ENCODE measurements at places on chromosomes 16 and 17.

- DNase-seq = no peak
Measured at GRCh38 chr16:49439050-49439449, 65.4 kb downstream of the C16orf78 start.

GRCh38 chr17:914561-914960 is 65.0 kb downstream of the NXN start:
- no peak for DNase-seq

DNA sequence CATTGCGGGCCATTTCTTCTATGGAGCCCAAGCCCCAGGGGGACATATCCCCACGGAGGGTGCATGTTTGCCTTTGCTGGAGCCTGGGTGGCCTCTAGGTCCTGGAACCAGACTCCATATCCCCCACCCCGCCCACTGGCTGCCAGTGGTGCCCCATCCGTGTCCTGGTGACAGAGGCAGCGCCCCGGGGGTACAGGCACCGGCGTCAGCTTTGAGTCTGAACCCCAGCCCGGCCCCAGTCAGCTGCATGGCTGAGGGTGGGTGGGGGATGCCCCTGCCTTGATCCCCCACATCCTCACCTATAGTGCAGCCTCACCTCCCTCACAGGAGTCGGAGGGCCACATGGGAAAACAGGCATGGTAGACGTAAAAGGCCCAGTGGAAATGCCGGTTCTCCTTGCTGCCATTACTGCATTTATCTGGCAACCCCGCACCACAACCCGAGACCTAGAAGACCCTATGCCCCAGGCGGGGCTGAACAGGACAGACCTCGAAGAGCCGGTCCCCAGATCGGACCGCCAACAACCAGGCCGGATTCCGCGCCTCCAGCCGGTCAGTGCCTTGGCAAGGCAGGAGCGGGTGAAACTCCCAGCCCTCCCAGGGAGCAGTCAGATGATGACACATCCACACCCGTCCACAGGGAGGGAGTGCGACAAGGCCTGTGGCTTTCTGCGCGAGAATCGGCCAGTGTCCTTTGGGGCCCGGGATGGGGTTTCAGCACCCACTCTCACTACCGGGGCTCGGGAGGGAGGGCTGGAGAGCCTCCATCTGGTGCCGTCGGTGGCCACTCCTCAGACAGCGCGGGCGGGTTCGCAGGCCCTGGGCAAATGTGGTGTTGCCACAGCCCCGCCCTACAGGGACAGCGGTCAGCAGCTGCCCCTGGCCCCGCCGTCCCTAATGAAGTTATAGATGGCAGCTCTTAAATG is 11.9 kb upstream of the SSTR5 start:
- no peak for DNase-seq

DNA sequence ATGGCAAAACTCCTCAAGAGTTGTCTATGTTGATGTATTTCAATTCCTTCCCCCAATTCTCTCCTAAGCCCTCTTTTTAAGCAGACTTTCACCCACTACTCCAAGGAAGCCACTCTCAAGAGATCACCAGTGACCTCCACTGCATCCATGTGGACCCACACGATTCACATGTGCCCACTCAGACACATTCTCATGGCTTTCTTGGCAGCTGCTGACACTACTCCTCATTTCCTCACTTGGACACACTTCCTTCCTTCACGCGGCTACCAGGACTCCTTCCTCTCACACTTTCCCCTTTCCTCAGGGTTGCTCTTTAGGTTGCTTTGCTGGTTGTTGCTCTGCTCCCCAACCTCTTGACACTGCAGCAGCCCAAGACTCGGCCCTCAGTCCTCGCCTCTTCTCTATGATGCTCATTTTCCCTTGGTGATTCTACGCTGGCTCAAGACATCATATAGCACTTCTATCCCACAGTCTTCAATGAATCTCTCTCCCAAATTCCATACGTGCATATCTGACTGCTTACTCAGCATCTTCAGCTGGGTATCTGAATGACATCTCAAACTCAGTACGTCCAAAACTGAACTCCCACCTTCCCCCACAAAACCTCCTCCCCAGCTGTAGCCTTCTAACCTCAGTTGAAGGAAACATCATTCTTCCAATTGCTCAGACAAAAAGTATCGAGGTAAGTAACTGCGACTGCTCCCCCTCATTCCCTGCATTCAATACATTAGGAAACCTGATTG is 28.2 kb downstream of the HELZ start:
- DNase-seq = no peak

DNA sequence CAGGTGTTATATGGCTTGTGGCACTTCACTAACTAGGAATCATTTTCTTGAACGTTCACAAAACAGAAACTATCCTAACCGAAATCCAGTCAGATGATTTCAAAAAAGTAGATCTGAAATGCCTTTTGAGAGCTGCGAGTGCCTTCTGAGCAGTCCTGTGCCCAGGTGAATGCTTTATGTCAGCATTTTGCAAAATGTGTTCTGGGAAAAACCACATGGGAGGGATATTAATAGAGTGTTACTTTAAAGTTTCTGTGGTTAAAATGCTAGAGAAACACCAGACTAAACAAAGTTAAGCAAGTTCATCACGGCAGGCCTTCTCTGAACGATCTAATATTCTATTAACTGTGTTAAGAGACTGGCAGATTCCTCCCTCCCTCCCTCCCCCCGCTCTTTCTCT is 15.8 kb upstream of the RGS9 start:
- no peak for DNase-seq

GRCh38 chr16:71956486-71956885 is 43.7 kb downstream of the PKD1L3 start:
- DNase-seq = no peak

DNA sequence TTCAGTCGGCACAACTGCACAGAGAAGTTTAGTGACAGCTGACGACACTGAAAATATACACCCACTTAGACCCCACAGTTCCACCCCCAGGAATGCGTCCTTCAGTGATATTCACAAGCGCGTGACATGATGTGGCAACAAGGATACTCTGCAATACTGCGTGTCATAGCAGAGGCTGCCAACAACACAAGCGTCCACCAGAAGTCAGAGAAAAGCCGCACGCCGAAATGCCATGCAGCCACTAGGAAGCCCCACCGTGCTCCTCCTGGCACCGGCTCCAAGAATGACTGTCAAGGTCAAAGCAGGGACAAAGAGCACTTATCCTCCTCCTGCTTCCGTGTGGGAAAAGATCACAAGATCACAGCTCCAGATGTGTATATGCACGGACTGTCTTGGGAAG is 3.5 kb downstream of the ATP2A3 start:
- no peak for DNase-seq

DNA sequence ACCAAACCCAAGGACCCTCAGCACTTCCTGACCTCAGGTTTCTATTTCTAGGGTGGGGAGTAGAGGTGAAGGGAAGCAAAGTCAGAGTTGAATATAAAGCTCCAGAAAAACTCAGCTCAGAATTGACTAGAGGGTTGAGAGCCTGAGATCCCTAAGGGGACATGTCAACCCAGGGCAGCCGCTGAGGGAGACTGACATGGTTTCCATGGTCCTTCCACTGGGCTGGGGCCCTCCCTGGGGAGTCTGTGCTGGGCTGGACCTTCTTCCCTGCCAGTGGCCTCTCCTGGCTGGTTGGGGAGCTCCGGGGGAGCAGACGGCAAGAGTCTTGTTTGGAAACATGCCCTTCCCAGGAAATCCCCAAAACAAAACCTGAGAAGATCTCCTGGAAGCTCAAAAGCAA is 121.3 kb downstream of the METRNL start:
- no peak for DNase-seq

GRCh38 chr16:81729451-81729850 is 49.6 kb upstream of the PLCG2 start:
- DNase-seq = no peak

- no peak for DNase-seq
Measured at GRCh38 chr17:63841350-63842172, 924 bp downstream of the SMARCD2 start.

DNA sequence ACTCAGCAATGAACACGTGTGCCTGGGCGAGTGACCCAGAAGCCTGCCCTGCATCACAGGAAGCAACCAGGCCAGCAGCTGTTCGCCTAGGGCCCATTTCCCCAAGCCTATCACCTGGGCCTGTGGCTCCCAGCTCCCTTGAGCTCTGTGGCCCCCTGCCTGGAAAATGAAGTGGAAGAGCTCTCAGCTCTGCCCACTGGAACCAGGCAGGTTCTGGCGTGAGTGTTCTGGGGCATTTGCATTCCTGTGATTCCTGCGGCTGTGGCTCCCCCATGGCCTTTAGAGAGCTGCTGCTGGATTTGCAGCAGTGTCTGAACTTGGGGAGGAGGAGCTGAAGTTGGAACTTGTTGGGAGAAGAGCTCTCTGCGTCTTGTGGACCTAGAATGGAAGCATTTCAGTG is 22.8 kb downstream of the PGS1 start:
- no peak for DNase-seq

DNA sequence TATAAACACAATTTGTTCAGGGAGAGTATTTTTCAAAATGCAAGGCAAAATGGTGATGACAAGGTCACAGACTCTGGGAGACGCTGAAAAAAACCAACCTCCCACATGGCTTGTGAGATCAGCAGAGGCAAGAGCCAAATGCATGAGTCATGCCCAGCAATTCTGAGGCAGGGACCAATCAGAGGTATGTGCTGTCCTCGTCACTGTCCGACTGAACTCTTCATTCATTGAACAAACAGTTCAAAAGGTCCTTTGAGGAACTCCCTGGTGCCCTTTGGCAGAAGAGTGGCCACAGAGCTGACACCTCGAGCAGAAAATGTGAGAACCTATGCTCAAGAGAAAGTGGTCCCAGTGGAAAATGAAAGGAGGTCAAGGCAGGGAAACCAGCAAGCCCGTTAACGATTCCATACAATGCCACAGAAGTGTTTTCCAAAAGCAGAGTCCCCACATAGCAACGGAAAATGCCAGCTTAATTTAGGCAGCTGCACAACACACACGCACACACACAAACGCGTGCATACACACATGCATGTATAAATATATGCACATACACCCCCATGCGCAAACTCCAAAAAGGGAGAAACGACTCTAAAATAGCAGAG is 50.9 kb downstream of the CDH11 start:
- DNase-seq = no peak

GRCh38 chr17:74752415-74752814 is 4.0 kb downstream of the NHERF1 start:
- DNase-seq = no peak

DNA sequence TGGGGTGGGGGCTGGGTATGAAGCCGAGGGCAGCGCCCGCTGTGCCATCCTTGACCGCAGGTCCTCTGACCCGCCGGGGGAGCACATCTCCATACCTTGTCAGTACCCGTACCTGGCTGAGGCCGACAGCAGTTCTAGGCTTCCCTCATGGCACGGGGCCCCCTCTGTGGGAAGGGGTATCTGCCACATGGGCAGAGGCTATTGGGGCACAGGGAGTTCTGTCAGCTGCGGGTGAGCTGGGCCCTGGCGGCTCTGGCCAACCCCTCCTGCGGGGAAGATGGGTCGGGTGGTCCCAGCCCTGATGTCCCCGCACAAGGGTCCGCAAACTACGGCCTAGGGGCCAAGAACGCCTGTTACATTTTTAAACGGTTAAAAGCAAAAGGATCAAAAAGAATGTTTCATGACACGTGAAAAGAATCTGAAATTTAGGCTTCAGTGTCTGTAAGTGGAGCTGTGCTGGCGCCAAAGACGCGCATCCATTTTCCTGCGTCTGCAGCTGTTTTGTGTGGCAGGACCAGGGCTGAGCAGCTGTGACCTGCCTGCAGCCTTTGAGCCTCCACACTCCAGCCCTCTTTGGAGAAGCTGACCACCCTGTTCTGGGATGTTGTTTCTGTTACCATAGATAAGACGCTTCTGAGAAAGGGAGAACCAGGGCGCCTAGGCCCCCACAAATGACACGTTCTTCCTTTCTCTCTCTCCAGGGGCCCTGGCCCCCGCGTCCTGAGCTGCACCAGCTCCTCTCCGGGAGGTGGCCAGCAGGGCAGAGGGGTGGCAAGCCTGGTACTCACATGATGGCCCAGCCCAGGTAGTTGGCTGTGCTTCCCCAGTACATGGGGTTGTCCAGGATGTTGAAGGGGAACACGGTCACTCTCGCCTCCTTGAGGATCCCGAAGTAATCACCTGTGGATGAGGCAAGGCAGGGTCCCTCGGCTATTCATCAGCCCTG is 12.7 kb upstream of the RASD1 start:
- no peak for DNase-seq

DNA sequence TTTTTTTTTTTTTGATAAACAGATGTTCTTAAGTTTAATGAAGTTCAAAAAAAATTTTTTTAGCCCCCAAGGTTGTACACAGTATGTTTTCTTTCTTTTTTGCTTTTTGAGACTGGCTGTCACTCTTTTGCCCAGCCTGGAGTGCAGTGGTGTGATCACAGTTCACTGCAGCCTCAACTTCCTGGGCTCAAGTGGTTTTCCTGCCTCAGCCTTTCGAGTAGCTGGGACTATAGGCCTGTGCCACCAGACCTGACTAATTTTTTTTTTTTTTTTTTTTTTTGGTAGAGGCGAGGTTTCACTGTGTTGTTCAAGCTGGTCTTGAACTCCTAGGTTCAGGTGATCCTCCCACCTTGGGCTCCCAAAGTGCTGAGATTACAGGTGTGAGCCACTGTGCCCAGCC is 12.8 kb downstream of the ITGAE start:
- no peak for DNase-seq

- no peak for DNase-seq
Measured at GRCh38 chr17:80791758-80792284, 199.8 kb upstream of the CHMP6 start.

DNA sequence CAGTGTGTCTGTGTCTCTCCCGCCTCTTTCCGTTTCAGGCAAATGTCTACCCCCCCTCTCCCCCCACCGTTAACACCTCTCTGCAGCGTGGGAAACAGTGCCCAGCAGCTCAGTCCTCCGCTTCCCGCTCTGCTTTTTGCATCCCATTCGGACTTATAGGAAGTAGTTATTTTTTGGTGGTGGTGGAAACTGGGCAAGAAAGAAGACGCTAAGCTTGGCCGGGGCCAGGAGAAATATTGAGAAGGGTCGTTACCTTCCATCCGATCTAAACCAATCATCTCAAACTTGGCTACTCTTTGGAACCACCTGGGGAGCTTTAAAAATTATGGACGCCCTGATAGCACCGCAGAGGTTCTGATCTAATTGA is 499 bp upstream of the HLF start:
- DNase-seq = no peak

DNA sequence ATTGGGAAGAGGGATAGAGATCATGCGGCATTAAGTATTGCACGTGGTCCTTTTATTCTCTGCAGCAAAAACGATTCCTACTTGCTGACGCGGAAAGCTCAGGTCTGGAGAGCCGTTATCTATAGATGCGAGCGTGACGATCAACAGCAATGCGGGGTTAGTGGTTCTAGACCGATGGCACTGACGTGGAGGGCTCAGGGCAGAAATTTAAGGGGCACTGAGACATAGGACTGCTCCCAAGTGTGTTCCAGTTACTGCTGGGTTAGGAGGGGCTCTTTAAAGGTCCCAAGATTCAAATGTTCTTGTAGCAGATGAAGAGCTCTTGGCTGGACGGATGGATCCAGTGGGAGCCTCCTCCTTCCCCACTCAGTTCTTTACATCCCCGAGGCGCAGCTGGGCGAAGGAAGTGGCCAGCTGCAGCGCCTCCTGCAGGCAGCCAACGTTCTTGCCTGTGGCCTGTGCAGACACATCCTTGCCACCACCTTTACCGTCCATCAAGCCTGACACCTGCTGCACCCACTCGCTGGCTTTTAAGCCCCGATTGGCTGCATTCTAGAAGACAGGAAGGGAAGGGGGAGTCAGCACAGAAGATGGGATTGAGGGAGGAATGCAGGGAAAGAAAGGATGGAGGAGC is 732 bp upstream of the EXOSC6 start:
- no peak for DNase-seq

GRCh38 chr17:33983824-33984574 is 271.1 kb upstream of the CCL2 start:
- DNase-seq = no peak

- DNase-seq = no peak
Measured at GRCh38 chr17:30599428-30600059, 122.3 kb downstream of the GOSR1 start.

Data from T-helper 9 cell (primary cell).